Kidney (tissue), 22 donors: ENCODE measurements at places on chromosomes 4 and X.
A peak's percentile ranks its signal among the peaks of the same experiment; 100 is the strongest.

GRCh38 chr4:153594210-153594609 is 89.9 kb upstream of the TLR2 start:
- peak; percentile 13 for DNase-seq

- no peak for DNase-seq
These were observed 41.0 kb downstream of the LDB2 start for GRCh38 chr4:16857425-16857824.

GRCh38 chr4:41260116-41260733 is 3.5 kb downstream of the UCHL1 start:
- DNase-seq = no peak

GRCh38 chr4:14568351-14568750 is 433.9 kb upstream of the CPEB2 start:
- DNase-seq = no peak

GRCh38 chr4:55545641-55546505 is 836 bp downstream of the CLOCK start:
- DNase-seq = peak; percentile 85

GRCh38 chr4:8705161-8706145 is 112.9 kb downstream of the CPZ start:
- DNase-seq = no peak

DNA sequence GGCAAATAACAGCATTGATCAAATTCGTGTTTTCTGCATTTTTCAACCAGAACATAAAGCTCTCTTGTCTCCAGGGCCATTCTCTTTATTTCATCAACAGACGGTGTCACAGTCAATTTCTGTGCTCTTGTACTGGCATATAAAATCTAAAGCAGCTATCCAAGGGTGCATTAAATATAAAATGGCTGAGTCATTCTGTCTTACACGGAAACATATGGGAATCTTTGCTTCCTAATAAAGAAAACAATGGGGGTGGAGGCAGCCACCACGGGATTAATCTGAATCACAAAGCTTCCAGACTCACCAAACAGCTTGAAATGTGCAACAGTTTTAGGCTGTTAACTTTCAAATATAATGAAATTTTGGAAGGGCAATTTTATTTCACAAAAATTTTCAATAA is 132.6 kb downstream of the IL15 start:
- DNase-seq = no peak

GRCh38 chrX:153646620-153647373 is at the start of gene DUSP9:
Gene DUSP9 (plus strand): TSS chrX:153647203. CDS start chrX:153647954, 751 bp downstream.
- peak; percentile 87 for DNase-seq

GRCh38 chrX:378443-378842 is 8.3 kb downstream of the PPP2R3B start:
- DNase-seq = no peak

DNA sequence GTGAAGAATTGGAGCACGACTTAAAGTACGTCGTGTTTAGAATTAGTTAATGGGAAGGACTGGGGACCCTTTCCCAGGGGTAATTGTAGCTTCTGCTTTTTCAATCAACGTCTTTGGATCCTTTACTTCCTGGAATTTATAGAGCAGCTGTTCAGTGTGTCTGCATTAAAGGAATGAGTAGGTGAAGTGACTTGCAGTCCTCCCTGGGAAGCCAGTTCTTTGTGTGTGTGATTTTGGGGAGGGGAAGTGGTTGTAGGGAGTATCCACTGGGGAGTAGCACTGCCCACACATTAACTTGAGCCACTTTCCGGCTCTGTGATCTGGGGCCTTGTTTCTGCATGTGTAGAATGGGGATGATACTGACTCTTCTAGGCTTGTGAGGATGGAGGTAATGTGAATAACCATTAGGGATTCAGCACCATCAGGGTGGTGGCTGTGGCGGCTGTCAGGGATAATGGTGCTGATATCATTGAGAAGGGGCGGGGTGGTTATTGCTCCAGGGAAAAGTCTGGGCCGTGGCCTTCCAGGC is 54.7 kb downstream of the TMEM131L start:
- DNase-seq = peak; percentile 68

DNA sequence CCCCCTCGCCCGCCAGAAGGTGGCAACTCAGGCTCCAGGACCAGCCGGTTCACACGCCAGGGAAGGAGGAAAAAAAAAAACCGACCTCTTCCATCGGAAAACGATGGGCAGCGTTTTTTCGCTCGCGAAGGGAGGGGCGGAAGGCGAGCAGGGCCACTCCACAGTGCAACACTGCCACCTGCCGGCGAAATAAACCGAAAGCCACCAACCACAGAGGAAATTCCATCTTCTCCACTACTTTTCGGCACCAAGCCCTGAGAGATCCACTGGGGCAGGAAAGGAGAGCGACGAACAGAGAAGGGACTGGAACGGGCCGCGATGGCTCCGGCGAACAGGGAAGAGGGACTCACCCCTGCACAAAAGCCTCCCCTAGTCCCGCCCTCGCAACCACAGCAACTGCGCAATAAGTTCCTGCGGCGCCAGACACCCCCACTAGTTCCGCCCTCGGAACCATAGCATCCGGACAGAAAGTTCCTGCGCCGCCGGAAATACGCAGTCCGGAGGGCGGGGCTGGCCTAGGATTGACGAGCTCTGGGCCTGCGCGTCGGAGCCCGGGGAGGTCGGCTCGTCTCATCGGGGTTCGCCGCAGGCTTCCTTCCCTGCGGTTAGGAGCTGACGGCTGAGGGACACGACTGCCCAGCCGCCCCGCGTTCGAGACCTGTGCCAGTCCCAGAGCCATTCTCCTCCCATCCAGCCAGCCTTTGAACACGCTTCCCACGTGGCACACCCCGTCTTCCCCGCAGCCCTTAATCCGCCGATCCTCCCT is 23.4 kb downstream of the FAM156A start:
- peak; percentile 98 for DNase-seq

GRCh38 chrX:8849458-8849857 is 48.3 kb upstream of the FAM9A start:
- peak; percentile 11 for DNase-seq

GRCh38 chrX:31506360-31506759 is 434.5 kb upstream of the FTHL17 start:
- no peak for DNase-seq

DNA sequence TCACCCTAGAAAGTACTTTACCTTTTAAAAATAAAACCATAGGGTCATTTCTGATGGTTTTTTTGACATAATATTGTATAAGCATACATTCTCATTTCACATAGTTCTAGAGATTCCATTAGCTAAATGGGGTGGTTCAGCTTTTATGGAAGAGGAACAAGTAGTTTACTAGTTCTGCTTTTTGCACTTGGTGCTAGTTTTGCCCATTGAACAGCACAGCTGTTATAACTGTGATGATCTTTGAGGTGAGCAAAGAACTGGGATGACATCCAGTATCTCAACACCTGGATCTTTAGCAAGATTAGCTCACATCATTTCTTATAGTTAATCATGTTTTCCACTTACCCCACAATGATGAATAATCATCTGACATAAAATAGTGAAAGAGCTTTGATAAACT is 40.9 kb downstream of the MOB1B start:
- DNase-seq = no peak

DNA sequence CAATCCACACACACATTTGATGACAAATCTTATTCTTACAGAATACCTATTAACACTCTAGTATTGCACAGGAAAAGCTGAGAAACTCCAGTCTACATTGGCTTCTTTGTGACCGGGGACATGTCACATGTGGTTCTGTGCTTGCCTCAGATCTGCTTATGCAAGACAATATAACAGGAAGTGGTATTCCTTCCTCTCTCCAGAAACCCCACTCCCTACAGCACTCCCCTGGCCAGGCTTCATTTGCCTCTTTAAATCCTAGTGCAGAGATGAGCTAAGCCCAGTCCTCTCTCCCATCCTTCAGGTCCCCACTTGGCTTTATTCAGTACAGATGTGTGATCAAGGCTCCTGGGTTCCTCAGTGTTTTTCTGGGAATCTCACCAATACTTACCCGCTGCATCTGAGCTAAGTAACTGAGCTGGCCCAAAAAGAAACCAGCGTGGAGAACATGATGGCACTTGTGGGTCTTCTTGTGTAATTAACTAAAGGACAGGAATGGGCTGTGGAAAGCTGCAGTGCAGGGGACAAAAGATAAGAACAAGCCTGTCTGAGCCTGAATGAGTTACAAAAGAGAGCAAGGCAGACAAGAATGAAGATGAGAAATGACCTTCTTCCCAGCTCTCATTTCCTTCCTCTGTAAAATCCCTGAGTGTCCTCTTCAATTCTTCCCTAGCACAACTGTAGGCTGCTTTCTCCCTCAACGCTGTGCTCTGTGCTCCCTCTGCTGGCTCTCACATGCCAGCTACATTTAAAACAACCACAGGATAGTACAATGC is 105.6 kb downstream of the HNRNPD start:
- peak; percentile 56 for DNase-seq

DNA sequence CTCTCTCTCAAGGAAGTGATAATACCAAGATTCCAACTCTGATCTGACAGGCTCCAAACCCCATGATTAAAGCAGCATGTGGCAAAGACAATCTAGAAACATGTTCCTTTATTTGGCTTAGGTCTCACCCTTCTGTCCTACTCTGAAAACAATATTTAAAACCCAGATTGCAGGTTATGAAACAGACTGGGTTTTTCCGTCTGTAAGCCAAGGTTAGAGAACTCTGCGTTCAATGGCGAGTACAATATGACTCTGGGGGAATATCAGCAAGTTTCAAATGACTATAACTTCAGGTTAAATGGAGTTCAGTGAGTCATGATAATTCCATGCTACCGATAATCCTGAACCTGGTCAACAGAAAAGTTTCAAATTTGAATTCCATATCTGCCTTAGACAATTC is 50.8 kb downstream of the ANAPC10 start:
- DNase-seq = no peak

DNA sequence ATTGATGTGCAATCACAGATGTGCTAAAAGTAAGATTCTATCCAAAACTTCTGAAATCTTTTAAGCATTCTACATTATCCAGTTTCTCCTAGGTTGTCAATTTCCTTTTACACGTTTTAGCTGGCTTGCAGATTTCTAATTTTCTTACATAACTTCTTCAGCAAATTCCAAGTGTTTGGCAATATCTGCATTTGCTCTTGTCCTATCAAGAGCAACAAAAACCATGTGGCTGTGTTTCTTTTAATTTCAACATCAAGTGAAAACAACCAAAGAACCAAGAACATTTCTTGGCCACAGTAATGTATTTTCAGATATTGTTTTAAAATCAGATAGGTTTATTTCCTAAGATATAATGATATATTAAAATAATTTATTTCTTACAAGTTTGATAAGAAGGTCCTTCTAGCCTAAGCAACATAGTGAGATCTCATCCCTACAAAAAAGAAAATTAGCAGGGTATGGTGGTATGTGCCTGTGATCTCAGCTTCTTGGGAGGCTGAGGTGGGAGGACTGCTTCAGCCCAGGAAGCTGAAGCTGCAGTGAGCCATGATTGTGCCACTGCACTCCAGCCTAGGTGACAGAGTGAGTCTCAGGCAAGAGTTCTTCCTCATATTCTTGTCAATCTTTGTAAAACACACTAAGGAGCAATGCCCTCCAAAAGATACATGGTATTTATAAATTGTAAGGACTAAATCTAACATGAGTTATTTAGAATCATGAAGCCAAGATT is 131.4 kb upstream of the NAP1L5 start:
- DNase-seq = no peak

DNA sequence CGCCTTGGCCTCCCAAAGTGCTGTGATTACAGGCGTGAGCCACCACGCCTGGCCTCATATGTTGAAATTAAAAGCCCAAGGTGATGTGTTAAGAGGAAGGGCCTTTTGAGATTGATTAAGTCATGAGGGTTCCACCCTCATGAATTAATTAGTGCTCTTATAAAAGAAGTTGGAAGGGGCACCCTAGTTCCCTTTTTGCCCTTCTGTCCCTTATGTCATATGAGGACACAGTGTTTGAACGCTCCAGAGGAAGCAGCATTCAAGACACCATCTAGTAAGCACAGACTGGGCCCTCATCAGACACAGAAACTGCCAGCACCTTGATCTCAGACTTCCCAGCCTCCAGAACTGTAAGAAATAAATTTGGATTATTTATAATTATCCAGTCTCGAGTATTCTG is 5.1 kb upstream of the APLN start:
- no peak for DNase-seq

- no peak for DNase-seq
These were observed 17.8 kb downstream of the LAS1L start for GRCh38 chrX:65516756-65517155.

DNA sequence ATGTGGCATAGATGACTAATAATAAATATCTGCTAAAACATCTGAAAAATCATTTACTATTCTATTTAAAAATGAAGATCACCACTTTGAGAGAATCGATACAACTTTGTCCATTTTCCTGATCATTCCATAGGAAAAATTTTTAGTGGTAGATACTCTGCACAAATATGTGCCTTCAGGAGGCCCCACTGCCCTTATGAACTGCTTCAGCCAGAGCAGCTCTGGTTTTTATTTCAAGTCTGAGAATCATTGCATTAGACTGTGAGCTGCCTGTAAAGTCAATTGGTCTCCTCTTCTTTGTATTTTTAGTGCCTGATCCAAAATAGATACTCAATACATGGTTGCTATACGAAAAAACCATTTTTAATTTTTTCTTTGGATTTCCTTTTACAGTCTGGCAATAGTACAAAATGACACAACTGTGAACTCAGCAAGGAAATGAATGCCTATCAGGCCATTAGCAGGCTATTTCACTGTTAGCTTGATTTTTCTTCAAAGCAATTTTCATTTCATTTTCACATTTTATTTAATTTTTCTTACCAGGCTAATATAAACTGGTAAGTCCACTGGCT is 69.1 kb downstream of the SHISA3 start:
- DNase-seq = no peak

GRCh38 chrX:16786791-16787735 is 797 bp downstream of the TXLNG start:
- peak; percentile 7 for DNase-seq

DNA sequence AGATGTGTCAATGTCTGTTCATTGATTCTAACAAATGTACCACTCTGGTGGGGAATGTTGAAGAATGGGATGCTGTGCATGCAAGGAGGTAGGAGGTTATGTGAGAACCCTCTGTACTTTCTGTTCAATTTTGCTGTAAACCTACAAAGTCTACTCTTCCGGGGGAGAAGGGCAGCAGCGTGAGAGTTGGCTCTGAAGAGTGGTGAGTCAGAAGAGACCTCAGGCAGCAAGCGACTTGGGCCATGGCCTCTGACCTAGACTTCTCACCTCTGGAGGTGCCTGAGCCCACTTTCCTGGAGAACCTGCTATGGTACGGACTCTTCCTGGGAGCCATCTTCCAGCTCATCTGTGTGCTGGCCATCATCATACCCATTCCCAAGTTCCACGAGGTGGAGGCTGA is 26.7 kb downstream of the MANBA start:
- no peak for DNase-seq

GRCh38 chr4:100280807-100281206 is 90.5 kb upstream of the DDIT4L start:
- peak; percentile 20 for DNase-seq

DNA sequence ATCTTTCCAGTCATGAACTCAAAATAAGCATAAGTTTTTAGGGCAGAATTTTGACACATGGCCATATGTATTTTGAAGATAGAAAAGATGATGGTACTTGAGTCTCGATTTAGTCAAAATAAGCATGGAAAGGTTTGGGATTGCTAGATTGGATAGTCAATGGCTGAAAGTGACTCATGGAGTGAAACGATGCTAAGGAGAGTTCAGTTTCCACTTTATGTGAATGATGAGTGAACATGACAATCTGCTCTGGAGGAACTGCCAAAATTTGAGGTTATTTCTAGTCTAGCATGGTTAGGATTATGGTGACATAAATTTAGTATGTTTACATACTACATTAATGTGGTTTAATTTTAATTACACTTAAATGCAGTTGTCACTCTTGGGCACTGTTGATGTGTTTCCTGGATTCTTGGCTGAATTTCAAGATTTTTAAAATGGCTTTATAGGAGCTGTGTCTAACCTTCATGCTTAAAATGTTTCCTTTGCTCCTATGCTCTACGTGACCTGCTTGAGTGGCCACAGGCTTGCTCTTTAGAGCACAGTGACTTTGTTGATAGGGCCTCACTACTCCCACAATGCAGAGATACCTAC is 17.1 kb downstream of the DDX3X start:
- DNase-seq = no peak
